ENCODE measurements at places on chromosomes 16 and 17.

GRCh38 chr16:13042291-13042685 lies 140.9 kb downstream of the SHISA9 start:
- no peak for DNase-seq

- no peak for DNase-seq
These were observed 176.0 kb upstream of the RPL38 start for GRCh38 chr17:74027444-74027843.

- DNase-seq = no peak
These were observed 19.1 kb downstream of the ST6GALNAC2 start for GRCh38 chr17:76566613-76566943.

GRCh38 chr16:1054660-1055556 lies 17.6 kb upstream of the SSTR5 start:
- peak; percentile 71 for DNase-seq

GRCh38 chr16:79156761-79157160 lies 443.8 kb downstream of the MAF start:
- no peak for DNase-seq

GRCh38 chr16:84062734-84063640 lies 20.4 kb upstream of the SLC38A8 start:
- DNase-seq = peak; percentile 88

DNA sequence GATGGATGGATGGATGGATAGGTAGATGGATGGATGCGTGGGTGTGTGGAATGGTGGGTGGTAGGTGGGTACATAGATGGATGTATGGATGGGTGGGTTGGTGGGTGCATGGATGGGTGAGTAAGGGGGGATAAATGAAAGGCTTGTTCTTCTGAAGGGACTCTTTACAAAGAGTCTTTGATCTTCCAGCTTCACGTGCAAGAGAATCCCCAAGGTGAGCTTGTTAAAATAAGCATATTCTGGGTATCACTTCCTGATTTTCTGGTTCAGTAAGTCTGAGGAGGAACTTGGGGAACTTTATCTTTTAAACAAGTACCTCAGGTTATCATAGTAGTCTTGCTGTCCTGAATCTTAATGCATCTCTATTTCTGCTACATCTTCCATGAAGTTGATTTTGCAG lies 639.1 kb downstream of the MAF start:
- no peak for DNase-seq

DNA sequence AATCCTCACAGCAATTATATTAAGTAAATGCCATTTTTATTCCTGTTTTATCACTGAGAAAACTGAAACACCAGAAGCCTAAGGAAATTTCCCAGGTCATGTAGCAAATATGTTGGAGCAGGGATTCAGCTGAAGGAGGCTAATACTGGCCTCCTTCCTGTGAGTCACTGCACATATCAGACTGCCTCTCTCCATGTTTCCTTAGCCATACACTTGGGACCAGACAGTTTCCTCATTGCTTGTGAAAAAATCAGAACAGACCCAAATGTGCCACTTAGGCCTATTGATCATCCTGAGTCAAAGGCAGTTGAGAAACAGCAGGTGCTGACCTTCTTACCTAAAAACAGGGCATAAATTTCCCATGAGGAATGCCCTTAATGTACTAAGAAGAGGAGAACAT lies 18.9 kb upstream of the ELAC2 start:
- DNase-seq = no peak

- peak; percentile 9 for DNase-seq
These were observed 67.1 kb downstream of the CLEC18A start for GRCh38 chr16:70018254-70018653.

- DNase-seq = peak; percentile 83
These were observed 41.2 kb downstream of the C16orf87 start for GRCh38 chr16:46789499-46790414.

DNA sequence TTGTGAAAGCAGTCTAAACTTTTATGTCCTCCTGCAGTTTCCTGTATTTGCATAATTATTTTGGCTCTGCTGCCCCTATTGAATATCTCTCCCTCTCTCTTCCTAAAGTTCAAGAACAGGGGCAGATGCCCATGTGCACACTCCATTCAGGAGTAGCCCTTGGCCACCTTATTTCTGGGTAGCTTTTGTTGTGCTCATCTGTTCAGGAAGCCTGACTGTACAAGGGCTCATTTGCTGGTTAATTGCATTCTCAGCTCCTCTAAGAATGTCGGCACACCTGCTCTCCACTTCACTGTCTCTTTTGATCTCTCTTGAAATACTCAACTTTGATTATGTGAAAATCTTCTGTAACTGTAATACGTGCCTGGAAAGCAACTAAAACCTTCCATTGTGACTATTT lies 1378.8 kb upstream of the CDH8 start:
- DNase-seq = no peak

DNA sequence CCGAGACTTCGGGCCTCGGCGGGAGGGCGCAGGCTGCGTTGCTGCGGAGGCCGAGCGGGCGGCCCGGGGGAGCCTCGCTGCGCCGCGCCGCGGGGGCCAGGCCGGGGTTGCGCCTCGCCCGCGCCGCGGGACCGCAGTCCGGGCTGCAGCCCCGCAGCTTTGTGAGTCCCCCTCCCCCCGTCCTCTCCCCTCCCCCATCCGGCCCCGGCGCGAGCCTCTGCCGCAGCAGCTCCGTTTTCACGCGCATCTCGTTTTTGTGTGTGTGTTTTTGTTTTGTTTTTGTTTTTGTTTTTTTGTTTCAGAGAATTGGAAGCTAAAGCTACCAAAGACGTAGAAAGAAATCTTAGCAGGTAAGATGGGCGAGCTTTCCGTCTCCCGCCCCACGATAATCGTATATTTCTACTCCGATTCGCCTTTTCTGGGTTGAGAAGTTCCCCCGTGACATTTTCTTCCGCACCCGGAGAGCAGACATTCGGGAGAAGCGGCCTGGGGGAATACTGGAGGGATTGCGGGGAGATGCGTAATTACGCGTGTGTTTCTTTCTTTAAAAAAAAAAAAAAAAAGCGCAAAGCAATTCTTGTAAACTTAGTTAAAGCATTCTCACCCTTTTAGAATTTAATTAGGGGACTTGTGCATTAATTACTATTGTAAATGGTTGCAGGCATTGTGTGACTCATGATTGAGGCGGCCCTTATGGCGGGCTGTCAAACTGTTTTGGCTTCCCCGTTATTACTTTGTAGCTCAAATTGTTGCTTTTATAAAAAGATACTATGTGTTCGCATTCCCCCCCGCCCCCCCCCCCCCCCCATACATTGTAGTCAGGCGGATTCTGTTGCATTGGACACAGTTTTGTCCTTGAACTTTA lies 732 bp downstream of the TNRC6A start:
- peak; percentile 56 for DNase-seq

- DNase-seq = no peak
These were observed 162.6 kb downstream of the XYLT1 start for GRCh38 chr16:17308186-17308585.

GRCh38 chr17:36600465-36600864 lies 918 bp upstream of the MRM1 start:
- no peak for DNase-seq
